ENCODE measurements at places on chromosomes 5 and 9. TPM values are rescaled to one million over a fixed set of nuclear protein-coding genes. Genes with fewer than 3 reads are reported as not detected.

C5orf63 gene
- total RNA-seq: 5.6 TPM

PHF24 gene
- total RNA-seq: not detected

DNA sequence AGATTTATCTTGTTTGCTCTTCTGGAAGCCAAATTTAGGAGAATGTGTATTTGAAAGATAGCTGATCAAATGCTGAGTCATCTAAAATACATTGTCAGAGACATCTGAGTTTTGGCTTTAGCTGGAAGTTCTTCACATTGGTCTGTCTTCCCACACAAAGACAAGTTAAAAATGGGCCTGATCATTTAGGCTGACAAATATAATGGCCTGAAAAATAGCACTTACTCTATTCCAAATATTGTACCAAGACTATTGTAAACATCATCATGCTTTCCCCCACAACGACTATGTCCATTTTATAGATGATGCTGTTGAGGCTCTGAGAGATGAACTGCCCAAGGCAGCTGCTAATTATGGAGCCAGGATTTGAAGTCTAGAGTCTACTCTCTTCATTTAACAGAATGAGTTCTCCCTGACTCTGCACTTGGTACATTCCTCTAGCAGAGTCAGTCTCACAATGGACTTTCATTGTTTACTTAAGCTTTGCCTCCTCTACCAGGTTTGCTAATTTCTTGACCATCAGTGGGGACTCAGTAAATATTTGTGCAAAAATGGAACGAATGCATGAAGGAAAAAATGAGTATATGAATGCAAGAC lies 619.4 kb upstream of the KLF4 start:
- no peaks in the 10 kb centered on the region for H3K4me1 ChIP-seq
- H3K27me3 ChIP-seq: no peaks in the 10 kb centered on the region
- no peaks in the 10 kb centered on the region for H3K36me3 ChIP-seq
- H3K27ac ChIP-seq: no peak overlapping the region
- H3K4me3 ChIP-seq: no peak overlapping the region

DNA sequence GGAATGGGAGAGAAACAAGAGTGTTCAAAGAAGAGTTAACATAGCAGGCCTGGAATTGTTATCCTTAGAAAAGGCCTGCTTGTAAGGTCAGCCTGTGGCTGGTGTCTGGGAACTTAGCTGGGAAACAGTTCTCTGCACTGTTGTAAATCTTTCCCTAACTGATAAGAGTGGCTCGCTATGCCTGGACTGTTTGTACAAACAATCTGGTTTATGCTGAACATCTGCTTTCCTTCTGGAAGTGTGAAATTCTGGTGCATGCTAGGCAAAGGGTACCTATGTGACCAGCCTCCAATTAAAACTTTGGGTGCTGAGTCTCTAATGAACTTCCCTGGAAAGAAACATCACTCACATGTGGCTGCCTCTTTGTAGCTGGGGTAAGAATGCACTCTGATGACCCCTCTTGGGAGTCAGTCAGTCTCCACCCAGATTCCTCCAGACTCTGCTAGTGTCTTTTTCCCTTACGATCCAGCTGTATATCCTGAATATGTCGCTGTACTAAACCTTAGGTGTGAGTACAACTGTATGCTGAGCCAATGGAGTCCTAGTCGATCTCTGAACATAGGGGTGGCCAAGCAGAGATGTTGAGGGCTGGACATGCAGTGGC lies 16.5 kb downstream of the SPARC start:
- no peak overlapping the region for H3K4me3 ChIP-seq
- peaks cover 38% of the 10 kb centered on the region for H3K36me3 ChIP-seq
- H3K27me3 ChIP-seq: no peaks in the 10 kb centered on the region
- peak overlapping the region; percentile 85 for H3K27ac ChIP-seq
- no peak for DNase-seq

DBH gene
- total RNA-seq: not detected

DNA sequence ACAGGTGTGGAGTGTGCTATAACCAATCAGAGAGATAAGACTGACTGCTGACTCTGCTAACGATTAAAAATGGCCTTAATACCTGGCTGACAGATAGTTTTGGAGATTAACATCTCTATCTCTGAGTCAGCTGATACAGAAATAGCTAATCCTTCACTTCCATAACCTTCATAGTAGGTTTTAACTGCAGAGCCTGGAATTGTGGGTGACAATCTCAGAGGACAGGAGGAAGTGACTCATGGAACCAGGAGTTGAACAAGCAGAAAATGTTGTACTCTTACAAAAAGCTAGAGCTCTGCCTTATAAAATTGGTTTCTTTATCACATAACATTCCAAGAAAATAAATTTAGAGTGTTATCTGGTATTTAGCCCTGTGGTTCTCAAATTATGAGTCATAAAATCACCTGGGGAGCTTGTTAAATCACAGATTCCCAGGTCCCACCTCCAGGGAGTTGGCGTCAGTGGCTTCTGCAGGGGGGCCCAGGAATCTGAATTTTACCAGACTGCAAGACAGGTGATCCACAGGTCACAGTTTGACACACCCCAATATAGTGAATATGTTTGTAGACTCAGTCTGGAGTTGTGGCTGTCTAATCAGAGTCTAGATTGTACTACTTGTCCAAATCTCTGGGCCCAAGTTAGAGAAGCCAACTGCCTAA lies 44.4 kb upstream of the AFAP1L1 start:
- H3K27me3 ChIP-seq: no peaks in the 10 kb centered on the region
- H3K27ac ChIP-seq: no peak overlapping the region
- H3K4me1 ChIP-seq: peaks cover 15% of the 10 kb centered on the region
- no peak overlapping the region for H3K4me3 ChIP-seq
- no peak for DNase-seq
- no peaks in the 10 kb centered on the region for H3K36me3 ChIP-seq

All from upper lobe of left lung (tissue), 6 donors.